ENCODE measurements at places on chromosomes 3 and 15.

GRCh38 chr15:88805031-88805780 is 2.0 kb downstream of the ACAN start:
- no peak for DNase-seq

DNA sequence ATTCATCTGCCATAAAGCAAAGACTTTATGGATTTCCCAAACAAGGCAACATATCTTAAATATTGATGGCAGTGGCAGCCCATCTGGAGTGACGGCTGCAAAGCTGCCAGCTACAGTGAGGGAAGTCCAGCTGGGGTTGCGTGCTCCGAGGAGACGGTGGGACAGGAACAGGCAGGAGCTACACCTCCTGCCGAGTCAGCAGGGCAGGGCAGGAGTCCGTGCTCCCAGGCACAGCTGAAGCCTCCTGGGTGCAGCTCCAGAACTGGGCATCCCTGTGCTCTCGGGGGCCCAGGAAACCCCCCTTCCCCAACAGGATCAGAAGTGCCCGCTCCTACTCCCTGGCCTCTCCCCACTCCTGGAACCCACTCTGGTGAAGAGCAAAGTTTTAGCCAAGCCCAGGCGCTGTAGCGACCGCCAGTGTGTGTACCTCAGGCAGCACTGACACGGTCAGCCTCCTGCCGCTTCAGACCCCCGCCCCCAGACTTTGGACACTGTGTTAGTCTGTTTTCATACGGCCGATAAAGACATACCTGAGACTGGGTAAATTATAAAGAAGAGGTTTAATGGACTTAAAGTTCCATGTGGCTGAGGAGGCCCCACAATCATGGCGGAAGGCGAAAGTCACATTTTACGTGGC is 556.4 kb upstream of the CCDC54 start:
- DNase-seq, result no peak

GRCh38 chr15:74008901-74009300 is 14.4 kb downstream of the PML start:
- DNase-seq, result no peak

DNA sequence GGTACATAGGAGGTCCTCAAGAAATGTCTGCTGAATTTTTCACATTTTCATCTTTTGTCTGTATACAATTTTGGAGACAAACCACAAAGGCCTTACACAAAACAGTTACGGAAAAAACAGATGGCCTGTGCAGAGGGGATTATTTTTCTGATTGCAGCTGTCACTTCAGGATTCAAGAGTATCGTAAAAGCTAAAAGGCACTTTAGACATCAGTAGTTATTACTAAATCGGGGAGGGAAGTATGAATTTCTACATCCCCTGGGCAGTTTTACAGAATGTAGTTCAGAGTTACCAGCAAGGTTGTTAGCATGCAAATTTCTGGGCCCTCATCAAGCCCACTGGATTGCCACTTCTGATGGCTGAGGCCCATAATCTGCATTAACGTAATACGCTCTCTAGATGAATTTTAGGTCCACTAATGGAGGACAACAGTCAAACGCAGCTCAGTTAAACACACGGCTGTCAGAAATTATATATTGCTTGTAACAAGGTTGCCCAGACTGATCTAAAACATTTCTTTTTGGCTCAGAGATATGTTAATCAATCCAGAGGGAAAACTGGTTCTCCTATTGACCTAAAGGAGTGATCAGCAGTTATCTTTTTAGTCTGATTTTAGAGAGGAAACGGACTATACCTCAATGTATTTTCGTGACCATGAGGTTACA is 1.1 kb downstream of the RIOX2 start:
- DNase-seq, result no peak

DNA sequence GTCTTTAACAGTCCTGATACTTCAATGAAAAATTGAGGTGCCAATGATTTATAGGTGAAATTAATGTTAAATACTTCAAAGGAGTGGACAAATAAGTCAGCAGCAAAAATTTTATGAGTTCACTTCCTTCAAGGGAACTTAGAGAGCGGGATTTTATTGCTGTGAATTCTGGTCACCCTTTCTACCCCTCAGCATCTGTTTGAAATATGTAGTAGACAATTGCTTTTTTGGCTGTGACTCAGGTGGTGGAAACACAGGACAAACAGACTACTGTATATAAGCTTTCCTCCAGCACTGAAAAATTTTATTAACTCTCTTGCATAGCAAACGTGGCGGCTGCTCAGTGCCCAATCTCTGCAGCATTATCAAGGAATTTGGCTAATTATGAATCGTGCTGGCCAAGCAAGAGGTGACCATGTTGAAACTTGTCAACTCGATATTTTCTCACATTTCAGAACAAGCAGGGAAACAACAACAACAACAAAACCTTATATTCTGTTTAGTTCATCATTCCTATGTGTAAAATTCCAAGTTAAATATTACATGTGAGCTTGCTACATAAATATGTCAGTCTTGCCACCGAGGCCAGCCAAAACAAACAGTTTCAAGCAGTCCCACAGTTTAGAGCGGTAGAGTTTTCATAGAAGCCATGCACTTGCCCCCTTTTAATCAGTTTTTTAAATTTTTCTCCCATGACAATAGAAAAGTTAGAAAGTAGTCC is 420.2 kb downstream of the FOXP1 start:
- DNase-seq, result no peak

DNA sequence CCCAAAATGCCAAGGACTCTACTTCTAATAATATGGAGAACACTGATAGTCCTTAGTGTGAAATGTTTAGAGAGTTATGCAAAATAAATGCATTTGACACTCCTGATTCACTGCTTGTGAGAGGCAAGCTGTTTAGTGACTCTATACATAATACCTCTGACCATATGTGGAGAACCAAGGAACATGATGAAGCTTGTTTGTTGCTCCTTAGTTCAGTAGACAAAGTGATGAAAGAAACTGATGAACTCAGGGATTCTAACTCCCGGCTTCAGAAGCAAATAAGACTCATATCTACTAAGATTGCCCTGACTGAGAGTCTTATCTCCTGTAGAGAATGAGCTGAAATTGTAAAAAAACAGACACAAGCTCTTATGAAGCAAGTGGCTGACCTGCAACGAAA is 41.3 kb downstream of the PEX5L start:
- no peak for DNase-seq

GRCh38 chr3:141086188-141086587 is 35.0 kb downstream of the SPSB4 start:
- no peak for DNase-seq

DNA sequence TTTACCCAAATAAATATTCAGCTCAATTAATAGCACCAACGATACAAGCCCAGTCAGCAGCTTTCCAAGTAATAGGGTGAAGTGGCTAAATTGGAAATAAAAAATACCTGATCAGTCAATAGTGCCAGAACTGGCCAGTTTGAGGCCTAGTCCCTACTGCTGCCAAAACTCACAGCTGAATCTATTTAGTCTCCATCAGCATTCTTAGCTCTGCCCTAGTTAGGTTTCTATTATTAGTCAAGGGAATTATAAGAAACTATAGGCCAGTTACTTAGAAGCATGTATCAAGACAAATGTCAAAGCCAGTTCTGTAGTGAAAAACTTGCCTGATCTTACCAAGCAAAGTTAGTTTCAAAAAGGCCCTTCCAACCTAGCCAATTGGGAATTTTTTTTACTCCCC is 146.2 kb upstream of the ZBTB20 start:
- DNase-seq, result no peak

- DNase-seq, result no peak
These were observed 13.8 kb upstream of the MUSTN1 start for GRCh38 chr3:52848617-52849016.

DNA sequence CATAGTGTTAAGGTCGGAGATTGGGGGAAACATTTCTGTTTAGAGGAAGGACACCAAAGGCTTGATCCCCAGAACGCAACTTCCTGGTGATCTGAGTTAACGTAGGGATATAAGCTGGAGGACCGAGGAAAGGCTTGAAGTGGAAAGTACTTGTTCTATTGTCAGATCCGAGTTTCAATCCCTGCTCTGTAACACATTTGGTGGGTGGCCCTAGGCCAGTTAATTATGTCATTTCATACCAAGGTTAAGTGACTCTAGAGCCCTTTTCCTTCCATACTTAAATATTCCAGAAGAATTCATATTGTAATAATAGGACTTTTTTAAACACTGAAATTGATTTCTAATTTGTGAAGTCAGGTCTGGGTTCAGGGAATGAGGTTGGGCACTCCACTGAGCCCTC is 80.9 kb downstream of the RPLP1 start:
- DNase-seq, result no peak

GRCh38 chr3:149179220-149179619 is 42.4 kb downstream of the CP start:
- no peak for DNase-seq

DNA sequence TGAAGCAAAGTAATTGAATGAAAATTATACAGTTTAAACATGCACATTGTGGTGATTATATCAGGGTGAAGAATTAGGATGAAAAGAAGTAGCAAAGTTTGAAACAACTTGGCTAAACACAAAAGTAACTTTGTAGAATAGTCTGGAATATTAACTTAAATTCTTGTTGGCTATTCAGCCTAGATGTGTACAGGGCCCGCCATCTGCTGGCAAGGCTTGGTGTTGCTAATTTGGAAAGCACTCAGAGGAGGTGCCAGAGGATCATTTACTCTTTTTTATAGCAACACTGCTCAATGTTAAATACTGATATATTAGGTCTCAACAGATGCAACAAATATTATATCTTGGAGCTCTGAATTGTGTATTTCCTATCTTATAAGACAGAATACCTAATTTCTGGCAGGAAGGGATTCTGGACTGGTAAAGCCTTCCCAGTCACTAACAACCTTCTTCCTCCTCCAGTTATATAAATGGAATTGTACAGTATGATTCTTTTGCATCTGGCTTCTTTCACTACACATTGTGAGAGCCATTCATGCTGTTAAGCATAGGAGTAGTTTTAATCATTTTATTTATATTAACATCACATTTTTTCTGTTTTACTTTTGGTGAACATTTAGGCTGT is 36.1 kb downstream of the TTC23 start:
- peak; percentile 38 for DNase-seq

- no peak for DNase-seq
These were observed 11.7 kb upstream of the LACTB start for GRCh38 chr15:63109920-63110319.

DNA sequence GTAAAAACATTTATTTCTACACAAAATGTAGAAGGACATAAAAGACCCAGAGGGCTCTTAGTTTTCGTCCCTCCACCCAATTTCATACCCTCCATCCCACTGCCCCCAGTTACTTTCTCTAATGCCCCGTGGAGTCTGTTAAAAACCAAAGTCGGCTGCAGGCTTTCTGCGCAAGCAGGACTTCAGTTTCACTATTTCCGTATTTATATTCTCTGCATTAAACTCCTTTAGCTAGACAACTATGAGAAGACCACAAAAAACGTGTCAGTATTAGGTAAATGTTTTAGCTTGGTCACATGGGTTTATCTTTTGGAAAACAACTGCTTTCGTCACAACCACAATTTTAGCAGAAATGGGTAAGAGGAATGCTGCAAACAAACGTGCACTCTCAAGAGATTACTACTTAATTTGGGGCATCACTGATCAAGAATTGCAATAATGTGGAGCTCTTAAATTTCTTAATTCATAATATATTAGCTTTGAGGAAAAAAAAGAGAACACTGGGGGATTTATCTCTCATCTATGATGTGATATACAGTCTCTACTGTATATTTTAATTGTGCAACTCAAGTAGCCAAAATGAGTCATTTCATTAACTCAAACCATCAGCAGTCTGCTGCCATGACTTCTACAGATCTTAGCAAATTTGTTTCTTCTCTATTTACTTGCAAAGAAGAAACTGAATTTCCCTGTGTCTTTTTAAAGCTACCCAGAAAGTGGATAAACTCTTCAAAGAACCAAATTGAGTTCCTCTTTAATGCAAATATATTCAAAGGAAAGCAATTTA is 740 bp upstream of the NSMCE3 start:
- no peak for DNase-seq

DNA sequence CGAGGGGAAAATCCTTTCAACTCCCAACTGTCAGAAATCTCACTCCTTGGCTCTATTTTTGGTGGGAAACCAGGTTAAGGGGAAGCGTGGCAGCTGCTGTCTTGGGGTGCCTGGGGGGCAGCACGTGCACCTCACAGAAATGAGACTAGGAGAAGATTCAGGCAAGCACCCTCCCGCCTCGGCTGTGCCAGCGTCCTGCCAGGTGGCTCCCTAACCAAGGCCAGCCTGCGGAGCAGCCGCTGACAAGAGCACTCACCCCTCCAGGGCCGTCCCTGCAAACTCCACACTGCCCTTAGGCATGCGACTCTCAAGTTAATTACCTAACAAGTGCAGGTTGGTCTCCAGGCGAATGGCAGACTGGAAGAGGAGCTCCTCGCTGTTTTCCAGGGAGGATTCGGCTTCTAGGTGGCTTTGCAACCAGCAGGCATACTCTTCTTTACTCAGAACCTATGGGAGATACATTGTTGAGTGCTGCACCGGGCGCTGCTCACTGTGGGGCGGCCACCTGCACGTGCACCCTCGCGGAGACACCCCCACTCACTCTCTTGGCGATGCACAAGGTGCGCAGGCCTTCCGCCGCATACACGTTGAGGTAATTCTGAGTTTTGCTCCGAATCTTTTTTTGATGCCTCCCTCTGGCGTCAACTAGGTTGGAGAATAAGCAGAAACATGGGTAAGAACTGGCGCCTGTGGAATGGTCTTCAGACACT is 155.3 kb downstream of the ATP10A start:
- DNase-seq, result no peak

DNA sequence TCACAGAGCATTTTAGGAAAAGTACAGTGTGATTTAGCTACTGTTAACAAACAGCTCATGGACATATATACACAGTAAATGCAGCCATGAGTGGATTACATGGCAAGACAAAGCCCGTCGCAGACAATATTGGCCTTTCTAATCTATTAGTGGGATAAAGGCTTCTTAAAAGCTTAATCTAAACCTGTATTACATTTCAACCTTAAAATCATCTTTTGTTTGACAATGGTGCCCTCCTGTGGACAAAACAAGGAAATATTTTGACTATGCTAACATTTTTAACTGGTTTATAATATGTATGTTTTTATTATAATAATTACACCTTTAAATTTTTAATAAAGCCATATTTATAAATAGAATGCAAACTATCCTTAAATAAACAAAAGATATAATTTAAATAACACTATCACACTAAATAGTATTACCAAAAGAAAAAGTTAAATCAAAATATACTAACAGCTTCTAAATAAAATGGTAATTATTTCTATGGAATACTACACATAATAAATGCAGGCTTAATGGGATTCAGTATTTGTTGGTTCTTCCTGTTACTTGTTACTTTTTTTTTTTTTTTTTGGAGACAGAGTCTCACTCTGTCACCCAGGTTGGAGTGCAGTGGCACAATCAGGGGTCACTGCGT is 38.6 kb downstream of the TAFA4 start:
- DNase-seq, result no peak

- no peak for DNase-seq
These were observed 108.5 kb downstream of the ECT2 start for GRCh38 chr3:172859041-172859440.

GRCh38 chr15:72825829-72826228 is 42.3 kb upstream of the ADPGK start:
- no peak for DNase-seq

DNA sequence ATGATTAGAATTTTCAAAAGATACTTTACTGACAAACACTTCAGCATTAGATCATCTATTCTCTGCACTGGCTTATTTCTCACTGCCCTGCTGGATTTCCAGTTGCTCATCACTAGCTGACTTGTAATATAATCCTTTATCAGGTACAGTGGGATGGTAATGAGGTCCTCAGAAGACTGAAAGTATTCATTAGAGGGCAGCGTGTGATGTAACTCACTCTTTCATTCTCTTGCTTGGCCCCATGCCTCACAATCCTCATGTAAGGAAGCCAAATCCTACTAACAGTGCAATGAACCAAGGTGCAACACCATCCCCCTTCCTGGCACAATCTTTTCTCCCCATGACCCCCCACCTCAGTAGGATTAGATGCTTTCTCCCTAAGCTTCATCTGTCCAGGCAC is 289.9 kb downstream of the CTNNB1 start:
- peak; percentile 3 for DNase-seq

Measured in NCI-H2227 treated with DMSO at 0.1 percent for 48 hours (cell line).